HS-27A (cell line): ENCODE measurements at places on chromosomes 12 and 14.

- DNase-seq = no peak
Observed at GRCh38 chr12:120470150-120470784, 719 bp upstream of the SRSF9 start.

DNA sequence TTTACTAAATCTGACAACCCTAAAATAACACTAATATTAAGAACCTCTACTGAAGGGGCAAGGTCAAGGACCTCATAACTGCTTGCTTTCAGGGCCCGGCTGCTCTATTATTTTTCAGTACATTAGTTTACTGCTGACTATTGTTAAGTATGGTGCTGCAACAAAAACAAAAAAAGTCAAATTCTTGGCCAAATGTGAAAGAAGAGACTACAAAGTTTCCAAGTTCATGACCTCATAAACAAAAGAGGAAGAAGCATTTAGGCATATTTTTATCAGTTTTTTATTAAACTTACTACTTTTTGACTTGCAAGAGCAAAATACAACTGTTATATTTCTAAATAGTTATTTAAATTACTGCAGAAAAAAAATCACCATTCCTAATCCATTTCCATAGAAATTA, 109.8 kb upstream of the GPHB5 start:
- no peak for DNase-seq

- DNase-seq = no peak
Observed at GRCh38 chr14:61409782-61410181, 88.4 kb downstream of the PRKCH start.

DNA sequence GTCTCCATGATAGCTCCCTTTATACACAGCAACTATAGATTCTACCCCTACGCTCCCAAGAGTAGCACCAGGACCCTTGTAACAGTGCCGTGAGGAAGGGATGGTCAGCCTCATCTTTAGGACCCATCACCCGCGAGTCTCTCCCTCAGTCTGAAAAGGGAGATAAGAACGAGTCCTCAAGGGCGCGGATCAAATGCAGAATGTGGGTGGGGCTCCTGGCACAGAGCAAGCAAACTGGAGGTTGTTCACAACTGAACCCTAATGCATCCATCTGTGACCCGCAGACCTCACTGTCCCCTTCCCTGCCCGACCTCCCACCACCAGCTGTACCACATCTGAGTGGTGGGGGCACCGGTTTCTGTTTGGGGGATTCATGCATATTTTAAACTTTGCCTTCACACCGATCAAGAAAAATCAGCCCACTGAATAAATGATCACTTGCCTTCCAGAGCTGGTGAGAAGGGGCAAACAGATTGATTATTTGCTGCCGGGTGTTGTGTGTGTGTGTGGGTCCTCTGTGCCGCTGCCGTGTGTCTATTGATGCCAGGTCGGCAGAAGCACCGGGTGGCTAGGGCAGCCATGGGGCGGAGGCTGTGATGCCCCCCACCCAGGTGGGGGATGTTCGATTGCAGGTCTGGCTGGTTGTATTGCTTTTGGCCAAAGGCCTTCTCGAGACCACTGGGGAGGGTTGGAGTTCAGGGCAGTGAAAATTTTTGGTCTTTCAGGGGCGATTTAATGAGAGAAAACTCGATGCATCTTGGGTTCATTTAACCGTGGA, 35.7 kb upstream of the BEGAIN start:
- no peak for DNase-seq

DNA sequence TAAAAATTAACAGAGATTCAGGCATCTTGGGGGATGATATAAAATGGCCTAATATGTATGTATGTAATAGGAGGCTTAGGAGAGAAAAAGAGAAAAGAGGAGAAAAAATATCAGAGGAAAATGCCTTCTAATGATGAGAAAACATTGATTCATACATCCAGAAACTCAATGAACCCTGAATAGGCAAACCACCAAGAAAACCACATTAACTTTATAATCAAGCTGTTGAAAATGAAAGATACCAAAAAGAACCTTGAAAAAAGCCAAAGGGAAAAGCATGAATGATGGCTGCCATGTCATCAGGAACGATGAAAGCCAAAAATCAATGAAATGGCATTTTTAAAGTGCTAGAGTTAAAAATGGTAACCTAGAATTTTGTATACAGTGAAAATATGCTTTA, 180.2 kb downstream of the EPS8 start:
- no peak for DNase-seq

GRCh38 chr12:54282949-54283593, 2.5 kb downstream of the HNRNPA1 start:
- DNase-seq = no peak

GRCh38 chr12:54173066-54173726, 15.6 kb downstream of the SMUG1 start:
- DNase-seq = no peak

DNA sequence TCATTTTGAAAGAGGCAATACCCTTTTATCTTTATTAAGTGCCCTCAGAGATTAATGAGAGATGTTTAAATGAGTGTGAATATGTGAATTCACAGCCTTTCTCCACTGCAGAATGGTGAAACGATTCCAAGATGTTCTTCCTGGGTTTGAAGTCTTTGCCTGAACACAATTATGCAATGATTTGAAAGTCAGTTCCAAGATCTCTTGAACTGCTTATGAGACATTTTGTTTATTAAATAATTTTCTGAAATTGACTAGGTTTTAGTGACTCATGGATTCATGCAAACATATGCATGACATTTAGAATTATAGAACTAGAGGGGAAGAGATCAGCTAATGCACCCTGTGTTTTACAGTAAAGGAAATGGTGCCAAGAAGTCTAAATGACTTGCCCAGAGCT, 118.1 kb upstream of the SLC38A2 start:
- DNase-seq = no peak

DNA sequence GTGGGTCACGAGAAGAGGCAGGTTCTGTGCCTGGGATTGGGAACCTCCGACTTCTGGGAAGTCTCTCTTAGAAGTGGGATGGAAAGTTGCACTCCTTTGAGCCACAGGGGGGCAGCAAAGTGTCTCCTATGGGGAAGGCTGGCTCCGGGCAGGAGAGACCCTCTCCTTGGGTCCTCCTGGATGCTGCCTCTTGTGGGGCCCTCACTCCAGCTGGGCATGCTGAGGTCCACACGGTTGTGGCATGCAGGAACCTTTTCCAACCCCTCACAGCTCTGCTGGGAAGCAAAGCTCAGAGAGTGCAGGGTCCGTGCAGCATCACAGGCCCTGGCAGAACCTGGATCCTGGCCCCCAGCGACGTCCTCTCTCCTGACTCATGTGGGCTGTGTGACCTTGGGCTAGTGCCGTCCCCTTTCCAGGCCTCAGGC, 17.4 kb downstream of the SDSL start:
- DNase-seq = no peak

DNA sequence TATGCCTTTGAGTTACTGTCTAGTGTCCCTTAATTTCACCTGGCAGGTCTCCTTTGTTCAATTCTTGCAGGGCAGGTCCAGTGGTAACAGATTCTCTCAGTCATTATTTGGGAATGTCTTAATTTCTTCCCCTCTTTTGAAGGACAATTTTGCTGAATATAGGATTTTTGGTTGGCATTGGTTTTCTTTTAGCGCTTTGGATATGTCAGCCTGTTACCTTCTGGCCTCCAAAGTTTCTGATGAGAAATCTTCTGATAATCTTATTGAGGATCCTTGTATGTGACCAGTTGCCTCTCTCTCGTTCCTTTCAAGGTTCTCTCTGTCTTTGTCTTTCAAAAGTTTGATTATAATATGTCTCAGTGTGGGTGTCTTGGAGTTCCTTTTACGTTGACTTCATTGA, 38.1 kb downstream of the ZDHHC17 start:
- DNase-seq = no peak

DNA sequence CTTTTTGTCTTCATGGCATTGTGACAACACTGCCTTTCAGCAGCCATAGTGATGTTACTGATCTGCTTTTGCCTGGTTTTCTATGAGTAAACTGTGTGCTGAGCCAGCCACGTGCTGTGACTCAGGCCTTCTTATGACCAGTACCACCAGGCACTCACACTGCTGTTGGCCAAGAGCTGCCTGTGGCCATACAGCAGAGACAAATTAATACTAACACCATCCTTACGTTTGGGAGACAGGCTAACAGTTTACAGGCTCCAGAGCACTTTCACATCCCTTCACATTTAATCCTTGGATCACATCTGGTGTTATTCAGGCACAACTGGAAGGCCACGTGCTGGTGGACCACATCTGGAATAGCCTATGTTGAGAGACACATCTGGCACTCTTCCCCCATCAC, 377.9 kb downstream of the CCDC91 start:
- DNase-seq = peak; percentile 68

DNA sequence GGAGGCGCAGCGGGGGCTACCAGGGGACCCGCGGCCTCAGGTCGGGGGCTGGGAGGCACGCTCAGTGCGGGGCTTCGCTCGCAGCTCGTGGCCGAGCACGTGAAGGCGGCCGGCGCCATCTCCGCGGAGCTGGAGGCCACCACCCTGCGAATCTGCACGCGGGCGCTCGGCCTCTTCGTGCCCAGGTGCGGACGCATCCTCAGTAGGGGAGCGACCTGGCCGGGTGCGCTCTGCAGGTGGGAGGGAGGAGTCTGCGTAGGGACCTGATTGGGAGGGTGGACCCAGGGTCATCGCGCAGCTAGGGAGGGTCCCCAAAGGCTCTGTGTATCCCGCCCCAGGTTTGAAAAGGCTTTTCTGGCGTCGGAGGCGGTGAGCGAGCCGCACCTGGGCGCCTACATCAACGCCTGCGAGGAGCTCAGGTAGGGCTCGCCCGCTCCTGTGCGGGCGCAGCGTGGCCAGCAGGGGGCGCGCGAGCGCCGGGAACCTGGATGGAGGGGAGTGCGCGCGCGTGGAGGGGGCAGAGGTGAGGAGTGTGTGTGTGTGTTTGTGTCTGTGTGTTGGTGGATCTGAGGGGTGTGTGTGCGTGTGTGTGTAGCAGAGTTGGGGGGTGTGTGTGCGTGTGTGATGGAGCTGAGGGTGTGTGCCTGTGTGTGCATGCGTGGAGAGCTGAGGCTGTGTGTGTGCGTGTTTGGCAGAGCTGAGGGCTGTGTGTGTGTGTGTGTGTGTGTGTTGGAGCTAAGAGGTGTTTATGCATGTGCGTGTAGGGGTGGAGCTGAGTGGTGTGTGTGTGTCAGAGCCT, 10.3 kb downstream of the EXOC3L4 start:
- DNase-seq = no peak

GRCh38 chr14:102930138-102930752, 7.8 kb downstream of the AMN start:
- DNase-seq = no peak

DNA sequence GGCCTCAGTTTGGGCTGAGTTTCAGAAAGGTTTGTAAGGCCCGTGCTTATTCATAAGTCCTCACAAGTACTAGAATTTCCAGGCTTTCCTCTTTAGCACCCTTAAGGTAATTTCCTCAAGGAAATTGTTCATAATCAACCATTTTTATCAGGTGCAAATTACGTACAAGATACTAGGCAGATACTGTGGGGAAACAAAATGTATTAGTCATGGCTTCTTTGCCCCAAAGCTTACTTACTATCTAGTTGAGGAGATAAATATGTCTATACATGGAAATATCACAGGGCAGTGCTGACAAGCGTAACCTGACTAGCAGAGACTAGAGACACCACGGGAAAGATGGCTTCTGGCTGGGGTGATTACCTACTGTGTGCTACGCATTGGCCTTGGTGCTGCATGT, 22.5 kb downstream of the MAX start:
- DNase-seq = no peak

DNA sequence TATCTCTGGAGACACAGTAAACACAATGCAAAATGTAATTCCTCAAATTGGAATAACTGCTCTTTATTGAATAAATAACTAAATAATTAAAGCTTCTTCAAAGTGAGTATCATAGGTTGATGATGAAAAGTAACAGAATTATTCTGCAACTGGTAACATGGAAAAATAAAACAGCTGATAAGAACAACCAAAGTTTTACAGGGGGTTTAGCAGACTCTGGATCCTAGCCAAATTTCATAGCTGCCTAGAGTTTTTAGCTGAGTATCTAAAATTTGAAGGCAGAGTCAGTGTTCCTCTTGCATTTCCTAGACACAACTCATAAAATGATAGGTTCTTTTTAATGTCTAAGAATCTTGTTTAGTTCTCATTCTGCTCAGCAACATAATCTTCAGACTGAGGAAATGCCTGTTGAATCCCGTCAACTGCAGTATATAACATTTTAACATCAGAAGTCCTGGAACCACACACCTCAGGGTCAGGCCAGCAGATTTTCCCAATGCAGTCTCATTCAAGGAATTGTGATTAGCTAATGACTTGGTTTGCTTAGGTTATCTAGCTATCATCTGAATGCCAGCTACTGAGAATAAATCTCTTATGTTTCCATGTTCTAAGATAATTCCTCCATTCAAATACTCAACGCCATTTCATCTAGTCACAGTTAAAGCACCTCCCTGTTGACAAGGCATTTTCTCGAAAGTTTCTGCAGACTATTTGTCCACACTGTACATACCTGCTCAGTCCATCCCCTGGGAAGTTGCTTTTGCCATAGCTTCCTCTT, 411.6 kb downstream of the BCAT1 start:
- DNase-seq = no peak

DNA sequence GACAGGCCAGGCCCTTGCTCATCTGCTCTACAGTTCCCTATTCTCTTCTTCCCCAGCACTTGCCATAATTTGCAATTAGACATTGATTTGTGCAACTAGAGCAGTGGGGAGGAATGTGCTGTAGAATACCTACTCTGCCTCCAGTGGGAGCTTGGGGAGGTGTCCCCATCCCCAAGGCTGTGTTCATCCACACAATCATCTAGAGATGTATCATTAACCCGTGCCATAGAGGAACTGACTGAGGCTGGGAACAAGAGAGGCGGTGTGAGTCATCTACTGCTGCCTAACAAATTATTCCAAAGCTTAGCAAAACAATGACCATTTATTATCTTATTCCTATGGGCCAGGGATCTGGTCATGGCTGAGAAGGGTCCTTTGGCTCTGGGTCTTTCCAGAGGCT, 5.1 kb upstream of the OTUB2 start:
- no peak for DNase-seq

- no peak for DNase-seq
Observed at GRCh38 chr12:1620092-1620491, 8.9 kb upstream of the WNT5B start.

GRCh38 chr14:42929806-42930480, 1323.3 kb downstream of the LRFN5 start:
- DNase-seq = no peak

GRCh38 chr14:68011406-68012028, 191.9 kb downstream of the RAD51B start:
- DNase-seq = no peak

DNA sequence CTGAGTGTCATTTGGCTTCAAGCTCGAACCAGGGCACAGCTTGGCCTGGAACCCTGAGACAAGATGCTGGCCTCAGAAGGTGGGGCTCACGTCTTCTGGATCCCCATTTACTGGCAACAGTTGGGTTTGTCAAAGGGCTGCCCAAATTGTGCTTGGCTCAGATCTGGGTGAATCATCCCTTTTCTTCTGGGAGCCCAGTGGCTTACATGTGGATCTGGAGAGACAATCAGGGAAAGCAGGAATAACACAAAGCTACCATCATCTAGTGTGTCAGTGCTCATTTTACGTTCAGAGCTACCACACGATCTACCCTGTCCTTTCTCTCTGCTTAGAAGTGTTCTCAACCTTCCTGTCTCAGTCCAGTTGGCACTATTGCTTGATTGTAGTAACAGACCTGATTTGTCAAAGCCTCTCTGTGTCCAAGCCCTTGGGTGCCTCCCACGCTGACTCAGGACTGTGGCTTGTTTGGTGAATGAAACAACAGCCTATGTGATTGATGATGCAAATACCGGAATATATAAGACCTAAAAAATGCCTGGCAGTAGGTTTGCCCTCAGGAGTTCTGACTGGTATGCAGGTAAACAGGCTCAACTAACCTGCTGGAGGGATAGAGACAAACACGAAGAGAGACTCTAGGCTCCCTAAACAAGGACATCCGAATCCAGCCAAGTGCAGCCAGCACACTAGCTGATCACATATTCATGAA, 974.3 kb downstream of the VRK1 start:
- DNase-seq = no peak
